ENCODE measurements at places on chromosomes 11 and 22. TPM values are rescaled to one million over a fixed set of nuclear protein-coding genes. Genes with fewer than 3 reads are reported as not detected.
A peak's percentile ranks its signal among the peaks of the same experiment; 100 is the strongest.

DNA sequence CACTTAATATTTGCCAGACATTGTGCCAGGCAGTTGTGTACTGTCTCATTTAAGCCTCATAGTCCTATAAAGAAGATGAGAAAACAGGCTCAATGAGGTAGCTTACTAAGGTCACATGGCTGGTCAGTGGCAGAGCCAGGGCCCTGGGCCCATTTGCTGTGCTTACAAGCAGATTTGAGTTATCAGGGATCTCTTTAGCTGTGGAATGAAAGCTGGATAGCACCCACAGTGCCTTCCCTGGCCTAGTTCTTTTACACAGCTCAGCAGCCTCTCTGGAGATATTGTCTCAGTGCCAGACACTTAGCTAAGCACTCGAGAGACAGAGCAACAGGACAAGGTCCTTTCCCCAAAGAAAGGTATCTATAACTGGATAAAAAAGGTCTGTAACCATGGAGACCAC is 6.1 kb downstream of the TMEM86A start:
- no peaks in the 10 kb centered on the region for H3K27me3 ChIP-seq
- no peaks in the 10 kb centered on the region for H3K36me3 ChIP-seq
- no peak overlapping the region for H3K27ac ChIP-seq

GLYAT gene
- not detected for total RNA-seq

GRCh38 chr11:125953401-125953935 is 7.6 kb downstream of the VSIG10L2 start:
- no peaks in the 10 kb centered on the region for H3K27me3 ChIP-seq
- H3K4me1 ChIP-seq: no peaks in the 10 kb centered on the region
- H3K4me3 ChIP-seq: no peak overlapping the region
- no peak for DNase-seq
- no peaks in the 10 kb centered on the region for H3K36me3 ChIP-seq

DNA sequence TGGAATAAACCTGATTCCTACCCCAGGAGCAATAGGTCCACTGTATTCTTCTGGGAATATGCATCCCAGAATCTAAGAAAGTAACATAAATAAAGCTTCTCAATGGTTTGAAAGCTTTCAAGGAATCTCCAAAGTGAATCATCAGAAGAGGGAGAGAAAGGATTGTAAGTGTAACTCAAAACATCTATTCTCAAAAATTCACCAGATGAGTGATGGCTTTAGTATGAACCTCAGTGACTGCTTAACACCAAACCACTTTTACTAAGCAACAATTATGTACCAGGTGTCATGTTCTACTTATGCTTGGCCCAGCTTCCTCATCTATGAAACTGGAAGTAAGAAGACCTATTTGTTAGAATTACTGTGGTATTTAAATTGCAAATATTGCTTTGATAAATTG is 7.4 kb downstream of the RAB38 start:
- no peak overlapping the region for H3K4me3 ChIP-seq
- no peaks in the 10 kb centered on the region for H3K4me1 ChIP-seq
- H3K36me3 ChIP-seq: no peaks in the 10 kb centered on the region
- DNase-seq: no peak

DNA sequence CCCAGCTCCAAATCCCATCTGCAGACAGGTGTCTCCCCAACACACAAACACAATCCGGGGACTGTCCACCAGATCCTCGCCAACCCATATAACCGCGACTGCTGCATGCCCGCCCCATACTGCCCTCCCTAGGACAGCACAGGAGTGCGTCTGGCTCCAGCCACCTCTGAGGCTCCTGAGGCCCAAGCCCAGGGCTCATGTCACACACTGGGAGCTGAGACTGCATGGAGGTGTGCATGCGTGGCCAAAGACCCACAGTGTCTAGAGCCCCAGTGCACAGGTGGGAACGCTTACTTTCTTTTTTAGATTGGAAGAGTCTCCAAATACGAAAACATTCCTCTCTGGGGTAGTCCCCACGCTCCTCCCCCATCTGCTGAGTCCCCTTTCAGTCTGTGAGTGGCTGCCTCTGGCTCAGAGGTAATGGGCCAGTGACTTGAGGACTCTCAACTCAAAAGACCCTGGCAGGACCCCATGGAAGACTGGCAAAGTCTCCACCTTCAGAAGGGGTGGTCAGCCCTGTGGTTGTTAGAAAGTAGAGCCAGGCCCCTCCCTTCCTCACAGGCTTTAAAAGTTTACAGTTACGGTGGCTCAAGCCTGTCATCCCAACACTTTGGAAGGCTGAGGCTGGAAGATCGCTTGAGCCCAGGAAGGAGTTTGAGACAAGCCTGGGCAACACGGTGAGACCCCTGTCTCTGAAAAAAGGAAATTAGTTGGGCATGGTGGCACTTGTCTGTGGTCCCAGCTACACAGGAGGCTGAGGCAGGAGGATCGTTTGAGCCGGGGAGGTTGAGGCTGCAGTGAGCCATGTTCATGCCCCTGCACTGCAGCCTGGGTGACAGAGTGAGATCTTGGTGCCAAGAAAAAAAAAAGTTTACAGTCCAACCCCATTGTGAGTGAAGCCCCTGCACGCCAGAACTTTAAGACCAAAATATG is 2.3 kb downstream of the CBX7 start:
- no peaks in the 10 kb centered on the region for H3K36me3 ChIP-seq
- no peaks in the 10 kb centered on the region for H3K27me3 ChIP-seq

DNA sequence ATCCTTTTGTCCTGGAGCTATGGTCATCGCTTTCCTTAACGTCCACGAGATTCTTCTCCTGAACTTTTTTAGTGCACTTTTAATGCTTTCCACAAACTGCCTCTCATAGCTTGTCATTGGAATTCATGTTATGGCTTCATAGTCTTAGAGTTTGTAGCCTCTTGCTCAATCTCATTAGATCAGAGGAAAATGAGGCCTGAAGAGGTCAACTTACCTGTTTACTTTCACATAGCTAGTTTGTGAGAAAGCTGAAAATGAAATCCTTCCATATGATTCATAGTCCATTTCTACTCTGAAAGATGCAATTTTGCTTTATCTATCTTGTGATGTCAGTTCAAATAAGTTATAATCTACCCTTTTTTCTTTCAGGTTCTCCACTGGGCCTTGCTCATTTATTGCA is 1747.2 kb upstream of the RAG2 start:
- no peaks in the 10 kb centered on the region for H3K4me1 ChIP-seq
- H3K36me3 ChIP-seq: no peaks in the 10 kb centered on the region
- H3K4me3 ChIP-seq: no peak overlapping the region
- no peaks in the 10 kb centered on the region for H3K27me3 ChIP-seq
- no peak overlapping the region for H3K27ac ChIP-seq

DNA sequence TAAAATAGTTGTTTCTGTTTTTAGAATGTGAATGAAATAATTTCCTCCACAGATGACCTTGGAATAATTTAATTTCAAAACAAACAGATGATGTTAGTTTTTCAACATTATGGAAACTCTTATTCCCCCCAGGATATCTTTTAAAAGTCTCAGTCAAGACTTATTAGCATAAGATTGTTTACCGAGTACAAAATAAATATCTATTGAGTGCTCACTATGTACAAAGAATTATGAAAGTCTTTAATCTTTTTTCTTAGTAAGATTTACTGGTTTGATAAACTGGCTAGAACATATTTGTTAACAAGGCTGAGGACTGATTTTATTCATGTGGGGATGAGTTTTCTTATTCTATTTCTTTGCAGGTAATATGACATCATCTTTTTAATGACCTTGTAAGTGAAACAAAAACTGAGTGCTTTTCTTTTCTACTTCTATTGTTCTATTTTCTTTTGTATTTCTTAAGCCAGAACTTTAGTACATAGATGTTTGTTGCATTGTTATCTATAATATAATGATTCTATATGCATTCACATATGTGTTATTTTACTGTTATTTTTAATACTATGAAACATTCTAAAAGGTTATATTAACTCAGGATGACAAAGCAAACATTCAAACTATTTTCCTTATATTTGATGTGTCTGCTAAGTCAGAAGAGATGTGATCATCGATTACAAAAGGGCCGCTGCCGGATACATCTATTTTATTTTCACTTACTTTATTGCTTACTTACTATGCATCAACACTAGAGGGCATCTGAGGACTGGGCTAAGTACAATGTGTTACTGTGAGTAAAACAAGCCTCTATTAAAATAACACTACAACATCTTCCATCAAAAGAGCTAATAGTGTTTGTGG is 111.0 kb upstream of the ARHGAP42 start:
- H3K4me1 ChIP-seq: no peaks in the 10 kb centered on the region
- no peaks in the 10 kb centered on the region for H3K27me3 ChIP-seq
- H3K27ac ChIP-seq: no peak overlapping the region
- no peaks in the 10 kb centered on the region for H3K36me3 ChIP-seq
- no peak overlapping the region for H3K4me3 ChIP-seq

HEPACAM gene
- 0.05 TPM for total RNA-seq

CADM1 gene
- 28.1 TPM for total RNA-seq

- H3K36me3 ChIP-seq: no peaks in the 10 kb centered on the region
- DNase-seq: no peak
Observed at GRCh38 chr11:44255406-44256071, 54.4 kb downstream of the ALX4 start.

- H3K4me3 ChIP-seq: no peak overlapping the region
- H3K27ac ChIP-seq: no peak overlapping the region
- DNase-seq: no peak
- no peaks in the 10 kb centered on the region for H3K27me3 ChIP-seq
Observed at GRCh38 chr11:83645561-83645960, 359.4 kb upstream of the CCDC90B start.

GRCh38 chr22:23256986-23257888 is 76.9 kb downstream of the BCR start:
- H3K4me3 ChIP-seq: no peak overlapping the region
- no peak overlapping the region for H3K27ac ChIP-seq
- no peaks in the 10 kb centered on the region for H3K4me1 ChIP-seq
- DNase-seq: no peak

- H3K27ac ChIP-seq: no peak overlapping the region
- H3K36me3 ChIP-seq: no peaks in the 10 kb centered on the region
- no peaks in the 10 kb centered on the region for H3K27me3 ChIP-seq
Observed at GRCh38 chr11:16853266-16853665, 114.8 kb downstream of the C11orf58 start.

DNA sequence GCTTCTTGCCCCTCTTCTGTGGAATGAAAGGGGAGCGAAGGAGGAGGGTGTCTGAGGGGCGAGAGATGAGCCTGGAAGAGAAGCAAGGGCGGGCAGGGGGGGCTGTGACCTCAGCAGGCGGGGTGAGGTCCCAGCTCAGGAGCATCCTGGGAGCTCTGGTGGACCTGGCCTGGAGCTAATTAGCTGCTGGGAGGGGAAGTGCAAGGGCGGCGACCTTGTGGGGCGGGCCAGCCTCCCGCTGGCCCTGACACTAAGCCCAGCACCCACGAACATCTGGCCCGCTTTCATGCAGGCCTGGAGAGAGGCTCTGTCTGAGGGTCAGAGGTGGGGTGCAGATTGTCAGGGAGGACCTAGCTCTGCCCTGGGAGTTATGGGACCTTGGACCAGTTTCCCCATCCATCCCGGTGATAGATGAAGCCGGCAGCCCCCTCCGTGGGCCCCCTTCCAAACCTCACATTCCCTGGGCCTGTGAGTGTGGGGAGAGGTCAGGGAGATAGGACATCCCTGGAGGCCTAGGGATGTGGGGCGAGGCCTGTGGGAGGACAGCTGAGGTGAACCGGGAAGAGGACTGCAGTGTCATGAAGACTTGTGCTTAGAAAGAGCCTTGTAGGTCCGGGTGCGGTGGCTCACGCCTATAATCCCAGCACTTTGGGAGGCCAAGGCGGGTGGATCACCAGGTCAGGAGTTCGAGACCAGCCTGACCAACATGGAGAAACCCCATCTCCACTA is 28.5 kb upstream of the CD82 start:
- no peaks in the 10 kb centered on the region for H3K36me3 ChIP-seq
- DNase-seq: no peak
- H3K27ac ChIP-seq: no peak overlapping the region
- no peaks in the 10 kb centered on the region for H3K4me1 ChIP-seq

TRIM64 gene
- total RNA-seq: not detected

- H3K4me1 ChIP-seq: peaks cover 8% of the 10 kb centered on the region
- peak overlapping the region; percentile 67 for H3K27ac ChIP-seq
Observed at GRCh38 chr11:12430954-12431595, 53.7 kb downstream of the PARVA start.

BDNF gene
- total RNA-seq: 0.06 TPM

GRCh38 chr22:49371325-49372110 is 456.2 kb downstream of the BRD1 start:
- no peaks in the 10 kb centered on the region for H3K4me1 ChIP-seq
- no peak overlapping the region for H3K27ac ChIP-seq
- no peaks in the 10 kb centered on the region for H3K36me3 ChIP-seq
- H3K4me3 ChIP-seq: no peak overlapping the region
- no peak for DNase-seq

SPON1 gene
- 2.4 TPM for total RNA-seq

DNA sequence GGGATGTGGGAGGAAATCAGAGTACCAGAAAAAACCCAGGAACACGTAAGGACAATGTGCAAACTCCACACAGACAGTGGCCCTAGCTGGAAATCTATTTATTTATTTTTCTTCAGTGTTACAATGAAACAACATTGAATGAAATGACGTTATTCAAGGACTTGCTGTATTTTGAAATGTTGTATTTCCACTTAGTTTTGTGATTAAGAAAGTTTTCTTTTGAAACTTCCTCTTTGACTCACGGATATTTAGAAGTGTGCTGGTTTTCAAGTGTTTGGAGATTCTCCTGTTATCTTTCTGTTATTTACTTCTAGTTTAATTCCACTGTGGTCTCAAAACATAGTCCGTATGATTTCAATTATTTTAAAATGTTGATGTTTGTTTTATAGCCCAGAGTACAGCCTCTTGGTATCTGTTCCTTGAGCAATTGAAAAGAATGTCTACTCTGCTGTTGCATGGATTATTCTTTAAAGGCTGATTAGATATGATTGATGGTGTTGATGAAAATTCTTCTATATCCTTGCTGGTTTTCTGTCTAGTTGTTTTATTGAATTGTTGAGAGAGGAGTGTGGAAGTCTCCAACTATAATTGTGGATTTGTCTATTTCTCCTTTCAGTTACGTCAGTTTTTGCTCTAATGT is 141.0 kb downstream of the ARHGAP20 start:
- no peak overlapping the region for H3K4me3 ChIP-seq
- no peaks in the 10 kb centered on the region for H3K27me3 ChIP-seq
- H3K4me1 ChIP-seq: no peaks in the 10 kb centered on the region
- H3K27ac ChIP-seq: no peak overlapping the region

- no peak overlapping the region for H3K27ac ChIP-seq
- H3K36me3 ChIP-seq: peaks cover 27% of the 10 kb centered on the region
- DNase-seq: no peak
Observed at GRCh38 chr11:43392713-43393112, 34.0 kb downstream of the TTC17 start.

ART5 gene
- 0.51 TPM for total RNA-seq

- no peaks in the 10 kb centered on the region for H3K36me3 ChIP-seq
- no peak overlapping the region for H3K27ac ChIP-seq
- peak; percentile 54 for DNase-seq
- H3K4me1 ChIP-seq: no peaks in the 10 kb centered on the region
- H3K27me3 ChIP-seq: no peaks in the 10 kb centered on the region
- H3K4me3 ChIP-seq: no peak overlapping the region
Observed at GRCh38 chr22:42388130-42388797, 43.9 kb downstream of the NFAM1 start.

DNA sequence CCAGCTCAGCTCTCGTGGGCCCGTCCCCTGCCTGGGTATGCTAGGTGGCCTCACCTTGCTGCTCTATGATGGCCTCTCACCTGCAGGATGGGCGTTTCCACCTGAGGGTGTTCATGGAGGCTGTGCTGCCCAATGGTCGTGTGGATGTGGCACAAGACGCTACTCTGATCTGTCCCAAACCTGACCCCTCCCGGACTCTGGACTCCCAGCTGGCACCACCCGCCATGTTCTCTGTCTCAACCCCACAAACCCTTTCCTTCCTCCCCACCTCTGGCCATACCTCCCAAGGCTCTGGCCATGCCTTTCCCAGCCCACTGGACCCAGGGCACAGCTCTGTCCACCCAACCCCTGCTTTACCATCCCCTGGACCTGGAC is 2.1 kb downstream of the ZP1 start:
- H3K4me1 ChIP-seq: no peaks in the 10 kb centered on the region
- DNase-seq: no peak
- no peaks in the 10 kb centered on the region for H3K36me3 ChIP-seq
